Naive thymus-derived CD8-positive, alpha-beta T cell (primary cell): ENCODE measurements at places on chromosomes 5 and 9.
A peak's percentile ranks its signal among the peaks of the same experiment; 100 is the strongest.

DNA sequence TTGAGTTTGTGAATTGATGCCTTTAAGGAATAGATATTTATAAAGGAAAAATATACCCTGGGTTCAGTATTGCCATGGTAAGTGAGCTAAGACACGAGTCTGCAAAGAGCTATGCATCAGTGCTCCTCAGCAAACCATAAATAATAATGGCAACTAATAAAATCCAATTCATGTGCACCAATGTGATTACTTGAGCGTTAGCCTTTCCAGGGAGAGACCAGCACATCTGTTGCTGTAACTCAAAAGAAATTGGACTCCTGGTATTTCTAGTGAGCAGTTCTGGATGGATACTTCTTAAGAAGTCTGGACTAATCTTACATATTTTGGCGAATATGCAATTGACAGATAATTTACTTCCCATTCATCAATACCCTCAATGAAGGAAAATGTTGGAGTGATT lies 373.3 kb downstream of the ARHGEF28 start:
- DNase-seq: no peak

DNA sequence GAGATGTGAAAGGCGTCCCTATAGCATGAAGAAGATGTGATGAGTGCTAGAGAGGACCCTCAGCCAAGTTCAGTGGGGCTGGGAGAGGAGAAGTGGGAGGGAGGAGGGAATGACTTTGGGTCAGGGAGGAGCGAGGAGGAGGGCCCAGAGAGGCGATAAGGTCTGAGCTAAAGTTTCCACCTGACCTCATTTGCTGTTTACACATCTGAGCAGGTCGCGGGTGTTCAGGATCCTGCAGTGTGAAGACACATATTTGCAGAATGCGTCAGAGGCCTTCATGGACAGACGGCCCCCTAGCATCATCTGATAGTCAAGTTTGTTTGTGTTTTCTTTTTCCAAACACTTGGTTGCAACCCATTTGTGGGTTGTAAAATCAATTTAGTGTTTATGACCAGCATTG lies 18.9 kb upstream of the IGFBPL1 start:
- DNase-seq: no peak

DNA sequence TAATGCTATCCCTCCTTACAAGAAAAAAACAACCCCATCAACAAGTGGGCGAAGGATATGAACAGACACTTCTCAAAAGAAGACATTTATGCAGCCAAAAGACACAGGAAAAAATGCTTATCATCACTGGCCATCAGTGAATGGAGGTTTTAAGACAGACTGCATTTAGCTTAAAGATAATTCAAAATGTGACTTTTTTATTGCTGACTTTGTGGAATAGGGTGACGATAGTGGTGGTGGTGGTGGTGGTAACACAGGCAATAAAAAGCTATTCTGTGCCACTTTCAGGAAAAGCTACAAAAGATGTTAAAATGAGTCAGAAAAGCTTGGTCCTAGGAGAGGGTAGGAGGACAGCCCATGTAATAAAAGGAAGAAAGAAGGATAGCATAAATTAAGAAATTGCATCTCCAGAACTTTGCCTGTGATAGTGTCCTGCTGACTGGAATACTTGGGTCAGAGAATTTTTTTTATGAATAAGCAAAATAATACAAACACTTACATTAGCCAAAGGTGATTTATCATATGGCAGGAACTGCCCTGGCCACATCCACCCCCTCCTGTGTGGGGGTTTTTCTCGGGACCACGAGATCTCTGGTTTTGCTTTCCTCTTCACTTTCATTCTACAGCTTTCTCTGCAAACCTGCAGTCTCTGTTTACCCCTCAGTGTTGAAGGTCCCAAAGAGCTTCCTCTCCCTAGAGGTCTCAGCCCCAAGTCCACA lies 186.7 kb downstream of the DRD1 start:
- no peak for DNase-seq

- no peak for DNase-seq
Measured at GRCh38 chr5:13649656-13650055, 294.8 kb downstream of the DNAH5 start.

GRCh38 chr9:14433351-14434157 lies 119.6 kb upstream of the NFIB start:
- no peak for DNase-seq

DNA sequence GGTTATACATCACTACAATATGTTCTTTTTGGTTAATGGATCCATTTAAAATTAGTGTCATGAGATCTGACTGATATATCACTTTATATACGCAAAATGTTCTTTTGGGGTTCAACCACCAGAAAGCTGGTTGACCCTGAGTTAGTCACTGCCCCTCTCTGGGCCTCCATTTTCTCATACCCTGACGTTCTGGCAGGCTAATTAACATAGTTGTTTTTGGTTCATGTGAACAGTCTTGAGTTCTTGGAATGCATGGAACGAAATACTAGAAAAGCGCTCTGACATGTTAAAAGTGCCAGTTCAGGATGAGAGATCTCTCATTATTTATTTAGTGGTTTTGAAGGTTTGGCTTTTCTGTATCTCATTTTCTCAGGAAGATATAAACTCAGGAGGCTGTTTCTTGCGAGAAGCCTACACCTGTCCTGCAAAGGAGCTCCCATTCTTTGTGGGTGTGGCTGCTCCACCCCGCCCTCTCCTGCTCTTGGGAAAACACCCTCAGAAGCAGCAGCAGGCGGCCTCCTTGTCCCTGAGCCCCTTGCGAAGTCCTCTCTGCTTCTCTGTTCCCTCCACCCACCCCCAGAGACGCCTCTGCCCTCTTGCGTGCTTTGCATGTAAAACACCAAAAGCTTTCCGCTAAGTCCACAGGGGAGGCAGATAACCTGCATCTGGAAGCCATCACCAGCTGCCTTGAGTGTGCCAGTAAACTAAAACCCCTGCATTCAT lies 302.4 kb upstream of the PANK3 start:
- DNase-seq: no peak

- DNase-seq: no peak
Measured at GRCh38 chr9:90772386-90772785, 29.2 kb upstream of the SYK start.

- DNase-seq: no peak
Measured at GRCh38 chr9:6106711-6107339, 91.4 kb upstream of the RANBP6 start.

GRCh38 chr5:157100140-157100679 lies 8.6 kb downstream of the HAVCR2 start:
- no peak for DNase-seq

- no peak for DNase-seq
Measured at GRCh38 chr9:118295413-118295812, 591.2 kb downstream of the TLR4 start.

DNA sequence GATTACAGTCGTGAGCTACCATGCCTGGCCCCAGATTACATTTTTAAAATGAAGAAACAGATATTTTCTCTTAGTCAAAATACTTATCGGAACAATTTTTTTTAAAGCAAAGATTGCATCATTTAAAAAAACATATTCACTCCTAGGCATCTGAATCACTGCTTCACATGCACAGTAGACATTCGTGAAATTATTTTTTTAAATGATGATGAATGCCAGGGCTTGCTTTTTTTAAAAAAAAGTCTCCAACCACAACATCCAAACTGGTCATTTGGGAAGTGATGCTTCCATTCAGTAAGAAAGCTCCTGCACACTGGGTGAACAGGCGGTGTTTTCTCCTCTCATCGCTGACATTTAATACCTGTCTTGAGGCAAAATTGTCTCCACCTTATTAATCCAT lies 223.0 kb upstream of the DMRT1 start:
- no peak for DNase-seq

DNA sequence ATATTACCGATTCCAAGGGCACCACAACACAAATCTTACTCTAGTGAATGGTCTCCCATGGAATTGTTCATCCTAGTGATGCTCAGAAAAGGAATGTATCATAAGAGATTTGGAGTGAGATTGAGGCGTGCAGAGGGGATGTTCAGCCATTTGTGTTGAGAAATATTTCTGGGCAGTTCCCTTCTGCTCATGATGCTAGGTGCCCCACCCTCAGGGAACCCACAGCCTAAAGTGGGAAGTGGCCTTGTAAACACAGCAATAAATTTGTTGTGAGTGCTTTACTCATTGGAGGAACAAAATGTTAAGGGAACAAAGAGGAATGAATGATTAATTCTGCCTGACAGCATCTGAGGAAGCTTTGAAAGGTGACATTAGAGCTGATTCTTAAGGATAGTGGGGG lies 129.9 kb downstream of the TLE4 start:
- no peak for DNase-seq

GRCh38 chr5:132206782-132207181 lies 20.9 kb downstream of the P4HA2 start:
- no peak for DNase-seq

DNA sequence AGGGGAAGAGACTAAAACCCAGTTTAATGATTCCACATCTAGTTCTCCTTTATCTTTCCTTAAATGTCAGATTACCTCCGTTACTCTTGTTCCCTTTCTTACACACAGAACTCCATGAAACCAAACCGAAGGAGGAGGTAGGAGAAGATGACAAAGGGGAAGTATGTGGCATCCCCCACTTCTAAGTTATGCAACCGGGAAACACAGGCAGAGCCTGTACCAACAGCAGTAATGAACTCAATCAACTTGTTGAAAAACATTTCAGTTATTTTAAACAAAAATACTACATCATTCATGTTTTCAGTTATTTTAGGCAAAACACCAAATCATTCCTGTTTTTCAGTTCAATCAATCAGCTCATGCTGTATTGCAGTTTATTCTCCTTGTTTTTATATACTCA lies 101.8 kb downstream of the PCSK1 start:
- DNase-seq: no peak

DNA sequence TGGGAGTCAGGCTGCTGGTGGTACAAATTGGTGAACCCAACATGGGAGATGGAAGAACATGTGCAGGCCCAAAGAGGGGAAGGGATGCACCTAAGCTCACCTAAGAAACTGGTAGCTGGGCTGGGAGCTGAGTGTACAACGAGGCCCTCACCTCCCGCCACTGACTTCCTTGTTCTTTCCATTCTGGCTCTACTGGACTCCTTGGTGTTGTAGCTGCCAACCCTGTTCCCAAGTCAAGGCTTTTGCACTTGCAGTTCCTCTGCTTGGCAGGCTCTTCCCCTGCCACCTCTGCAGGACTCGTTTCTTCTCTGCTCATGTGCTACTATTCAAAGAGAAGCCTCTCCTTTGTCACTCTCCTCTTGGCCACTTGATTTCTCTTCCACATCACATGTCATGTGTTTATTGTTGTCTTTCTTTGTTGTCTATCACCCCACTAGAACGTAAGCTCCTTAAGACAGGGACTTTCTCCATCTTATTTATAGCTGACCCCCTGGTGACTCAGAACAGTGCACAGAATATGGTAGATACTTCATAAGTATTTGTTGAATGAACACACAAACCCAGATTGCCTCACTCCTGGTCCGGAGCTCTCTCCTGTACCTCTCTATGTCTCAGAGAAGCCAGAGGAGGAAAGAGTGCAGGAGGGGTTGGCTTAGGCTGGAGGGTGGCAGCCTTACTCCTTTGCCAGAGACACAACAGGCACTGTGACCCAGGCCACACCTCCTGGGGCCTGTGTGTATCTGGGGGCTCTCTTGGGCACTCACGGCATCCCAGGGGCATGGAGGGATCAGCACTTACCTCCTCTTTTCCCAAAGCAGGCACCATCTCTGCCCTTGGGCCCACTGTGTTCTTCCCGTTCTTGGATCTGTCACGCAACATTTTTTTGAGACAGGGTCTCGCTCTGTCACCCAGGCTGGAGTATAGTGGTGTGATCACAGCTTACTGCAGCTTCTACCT lies 5.2 kb upstream of the SPINK4 start:
- DNase-seq: no peak

DNA sequence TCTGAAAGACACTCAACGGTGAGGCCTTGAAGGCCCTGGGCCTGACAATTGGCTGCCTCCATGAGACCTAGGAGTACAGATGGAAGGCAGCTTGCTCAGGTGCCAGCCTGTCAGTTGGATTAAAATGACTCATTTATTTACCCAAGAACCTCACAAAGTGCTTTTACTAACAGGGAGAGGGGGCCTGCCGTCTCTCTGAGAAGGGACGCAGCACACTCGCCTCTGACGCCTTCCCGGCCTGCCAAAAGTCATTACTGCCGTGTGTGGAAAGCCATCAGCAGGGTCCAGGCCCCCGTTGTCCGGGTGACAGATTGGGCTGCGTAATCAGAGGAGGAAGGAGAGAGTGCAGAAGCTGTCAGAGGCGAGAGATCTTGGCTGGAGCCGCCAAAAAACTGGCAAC lies 32.4 kb downstream of the DDX31 start:
- no peak for DNase-seq

GRCh38 chr9:134196911-134197310 lies 32.5 kb upstream of the RNU6ATAC start:
- no peak for DNase-seq

DNA sequence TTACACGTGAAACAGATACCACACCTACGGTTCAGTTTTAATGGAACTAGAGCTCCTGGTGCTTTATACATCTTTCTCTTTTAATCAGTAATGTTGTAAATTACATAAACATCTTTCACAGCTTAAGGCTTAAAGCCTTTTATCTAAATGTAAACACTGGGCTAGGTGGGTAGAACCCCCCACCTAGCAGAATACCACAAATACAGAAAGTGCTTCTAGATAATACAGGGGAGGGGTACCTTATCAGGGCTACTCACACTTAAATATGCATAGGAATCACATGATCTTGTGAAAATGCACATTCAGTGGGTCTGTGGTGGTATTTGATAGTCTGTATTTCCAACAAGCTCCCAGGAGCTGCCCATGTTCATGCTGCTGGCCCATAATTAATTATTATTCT lies 256.4 kb upstream of the TARS1 start:
- DNase-seq: no peak

GRCh38 chr9:68560071-68560844 lies 19.6 kb upstream of the TMEM252 start:
- DNase-seq: peak; percentile 19

- DNase-seq: no peak
Measured at GRCh38 chr9:123865226-123866000, 64.5 kb downstream of the DENND1A start.

GRCh38 chr5:94707359-94707758 lies 88.9 kb downstream of the SLF1 start:
- no peak for DNase-seq

- DNase-seq: no peak
Measured at GRCh38 chr9:6876195-6876894, 118.6 kb downstream of the KDM4C start.

- DNase-seq: peak; percentile 36
Measured at GRCh38 chr5:177607452-177608192, 7.7 kb downstream of the B4GALT7 start.

DNA sequence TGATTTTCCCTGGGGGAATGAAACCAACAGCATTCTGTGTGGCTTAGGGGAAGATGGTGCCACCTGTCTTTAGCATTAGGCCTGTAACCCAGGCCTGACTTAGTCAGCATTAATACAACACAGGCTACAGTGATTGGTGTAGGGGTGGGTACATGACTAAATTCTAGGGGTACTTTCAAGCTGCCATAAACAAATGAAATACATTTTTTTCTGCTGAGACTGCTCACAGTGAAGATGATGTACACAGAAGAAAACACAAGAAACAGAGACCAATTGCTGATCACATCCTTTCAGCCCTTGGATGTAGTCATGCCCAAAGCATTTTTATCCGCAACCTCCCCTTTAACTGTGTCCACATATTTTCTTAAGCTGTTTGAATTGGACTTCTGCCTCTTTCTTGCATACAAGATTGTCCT lies 527.2 kb downstream of the KCTD16 start:
- DNase-seq: no peak
